ENCODE measurements at places on chromosomes 12 and 14.

DNA sequence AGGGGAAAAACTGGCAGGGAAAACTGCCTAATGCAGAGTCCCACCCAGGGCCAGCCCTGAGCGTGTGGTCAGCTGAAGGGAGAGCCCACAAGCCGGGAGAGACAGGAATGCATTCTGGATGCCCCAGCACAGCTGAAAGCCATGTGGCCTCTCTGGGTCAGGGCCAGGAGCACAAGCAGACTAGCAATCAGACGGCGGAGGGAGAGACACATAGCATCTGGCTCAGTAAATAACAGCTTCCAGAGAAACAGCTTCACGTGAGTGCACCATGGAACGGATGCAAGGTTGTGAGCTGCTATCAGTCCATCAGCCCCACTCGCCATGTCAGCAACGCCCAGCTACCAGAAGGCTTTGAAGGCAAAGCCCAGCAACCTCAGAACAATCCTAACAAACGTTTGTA is 28.2 kb upstream of the TMEM106C start:
- H3K4me3 ChIP-seq: no peak overlapping the region
- H3K27ac ChIP-seq: no peak overlapping the region
- no peaks in the 10 kb centered on the region for H3K36me3 ChIP-seq
- DNase-seq: no peak
- peaks cover 9% of the 10 kb centered on the region for H3K27me3 ChIP-seq
- no peaks in the 10 kb centered on the region for H3K4me1 ChIP-seq

DNA sequence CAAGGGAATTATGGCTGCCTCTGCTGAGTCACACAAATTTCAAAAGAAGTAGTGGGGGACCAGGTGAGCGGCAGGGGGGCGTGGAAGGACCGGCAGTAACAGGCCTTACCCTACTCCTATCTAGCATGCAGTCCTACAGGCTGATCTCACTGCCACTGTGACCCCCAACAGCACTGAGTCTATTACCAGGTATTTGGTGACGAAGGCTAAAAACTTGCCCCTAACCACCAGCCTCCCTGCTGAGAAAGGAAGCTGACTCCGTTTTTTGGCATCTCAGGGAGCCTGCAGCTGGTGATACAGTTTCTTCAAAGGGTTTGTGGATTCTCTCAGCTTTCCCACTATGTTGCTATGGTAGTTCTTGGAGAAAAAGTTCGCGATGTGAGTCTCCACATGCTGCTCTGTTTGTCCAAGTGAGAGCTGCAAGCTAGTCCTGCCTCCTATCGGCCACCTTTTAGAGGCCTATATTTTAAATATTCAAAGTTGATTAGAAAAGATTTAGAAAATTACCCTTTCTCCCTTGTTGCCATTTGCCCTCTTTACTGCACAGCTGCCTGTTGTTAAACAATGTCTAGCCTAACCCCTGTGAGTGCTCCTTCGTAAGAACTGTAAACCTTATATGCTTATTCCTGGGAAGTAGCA is 57.1 kb upstream of the SLCO1B1 start:
- H3K4me3 ChIP-seq: no peak overlapping the region
- no peak overlapping the region for H3K27ac ChIP-seq
- no peaks in the 10 kb centered on the region for H3K36me3 ChIP-seq
- no peaks in the 10 kb centered on the region for H3K4me1 ChIP-seq

GRCh38 chr12:130954544-130954831 is 781 bp downstream of the ADGRD1 start:
- H3K4me3 ChIP-seq: no peak overlapping the region
- peaks cover 13% of the 10 kb centered on the region for H3K27me3 ChIP-seq
- H3K36me3 ChIP-seq: no peaks in the 10 kb centered on the region
- no peak for DNase-seq
- peaks cover 29% of the 10 kb centered on the region for H3K4me1 ChIP-seq

GRCh38 chr12:7150841-7151240 is 20.7 kb downstream of the CLSTN3 start:
- H3K27me3 ChIP-seq: no peaks in the 10 kb centered on the region
- DNase-seq: no peak

GRCh38 chr14:38197001-38197783 is 10.5 kb upstream of the SSTR1 start:
- no peak overlapping the region for H3K27ac ChIP-seq
- no peak for DNase-seq
- no peaks in the 10 kb centered on the region for H3K4me1 ChIP-seq
- H3K4me3 ChIP-seq: no peak overlapping the region
- H3K36me3 ChIP-seq: peaks cover 3% of the 10 kb centered on the region
- H3K27me3 ChIP-seq: peaks cover 62% of the 10 kb centered on the region

GRCh38 chr12:54371328-54372112 is 7.2 kb upstream of the GPR84 start:
- H3K36me3 ChIP-seq: no peaks in the 10 kb centered on the region
- H3K27ac ChIP-seq: no peak overlapping the region
- H3K4me3 ChIP-seq: peak overlapping the region; percentile 56
- DNase-seq: no peak
